ENCODE measurements at places on chromosomes 1 and 21.

DNA sequence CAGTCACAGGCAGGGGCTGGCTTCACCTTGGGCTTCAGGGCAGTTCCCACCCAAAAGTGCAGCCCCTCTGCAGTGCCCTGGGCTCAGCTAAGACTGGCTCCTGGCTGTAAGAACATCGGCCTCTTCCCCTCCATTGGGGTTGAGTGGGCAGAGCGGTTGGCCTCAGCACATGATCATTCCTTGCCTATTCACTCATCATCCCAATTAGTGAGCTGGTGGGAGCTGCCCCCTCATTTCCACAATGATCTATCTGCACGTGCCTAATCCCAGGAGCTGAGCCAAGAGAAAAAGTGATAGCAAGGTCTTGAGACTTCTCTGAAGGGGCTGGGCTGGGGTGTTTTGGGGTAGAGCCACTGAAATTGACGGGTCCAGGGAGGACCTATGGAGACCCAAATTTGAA, 133.6 kb downstream of the SYF2 start:
- DNase-seq = peak; percentile 36

GRCh38 chr1:172298911-172299310, 121.6 kb upstream of the C1orf105 start:
- DNase-seq = no peak

DNA sequence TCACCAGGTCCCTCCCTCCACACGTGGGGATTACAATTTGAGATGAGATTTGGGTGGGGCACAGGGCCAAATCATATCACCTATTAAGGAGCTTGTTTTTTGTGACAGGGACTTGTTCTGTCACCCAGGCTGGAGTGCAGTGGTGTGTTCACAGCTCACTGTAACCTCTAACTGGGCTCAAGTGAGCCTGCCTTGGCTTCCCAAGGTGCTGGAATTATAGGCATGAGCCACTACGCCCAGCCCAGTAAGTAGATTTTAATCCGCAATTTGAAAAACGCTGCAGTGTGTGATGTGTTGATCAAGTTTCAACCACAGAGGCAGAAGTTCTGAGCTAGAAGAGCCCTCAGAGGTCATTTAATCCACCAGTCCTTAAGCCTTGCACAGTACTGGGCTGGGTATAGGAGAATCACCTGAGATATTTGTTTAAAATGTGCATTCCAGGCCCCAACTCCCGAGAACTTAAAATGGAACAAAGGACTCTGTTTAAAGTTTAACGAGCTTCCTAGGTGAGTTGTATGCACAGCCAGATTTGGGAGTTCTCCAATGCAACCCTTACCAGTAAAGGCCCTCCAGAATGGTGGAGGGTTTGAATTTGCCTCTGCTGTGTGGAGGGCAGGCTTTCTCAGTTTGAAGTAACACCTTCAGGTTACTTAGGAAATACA, 13.4 kb downstream of the RPL11 start:
- DNase-seq = no peak

- no peak for DNase-seq
Observed at GRCh38 chr1:161157867-161158266, 1.4 kb upstream of the USP21 start.

- DNase-seq = peak; percentile 43
Observed at GRCh38 chr1:147723691-147724323, 36.6 kb downstream of the GJA5 start.

DNA sequence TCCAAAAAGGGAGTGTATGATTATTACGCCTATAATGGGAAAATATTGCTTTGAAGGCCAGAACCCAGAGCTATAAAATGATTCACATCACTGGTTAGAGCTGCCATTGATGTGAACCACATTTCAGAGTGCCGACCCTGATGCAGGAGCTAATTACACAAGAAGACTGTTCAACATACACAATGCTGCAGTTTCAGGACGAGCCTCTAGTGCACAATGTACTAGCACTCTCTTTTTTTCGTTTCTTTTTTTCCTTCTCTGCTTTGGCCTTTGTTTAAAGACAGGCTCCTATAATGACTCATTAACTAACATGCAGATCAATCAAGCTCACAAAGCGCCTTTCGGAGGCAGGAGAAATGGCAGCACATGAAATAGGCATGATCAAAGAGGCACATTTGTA, 66.0 kb upstream of the HMGB4 start:
- DNase-seq = no peak

DNA sequence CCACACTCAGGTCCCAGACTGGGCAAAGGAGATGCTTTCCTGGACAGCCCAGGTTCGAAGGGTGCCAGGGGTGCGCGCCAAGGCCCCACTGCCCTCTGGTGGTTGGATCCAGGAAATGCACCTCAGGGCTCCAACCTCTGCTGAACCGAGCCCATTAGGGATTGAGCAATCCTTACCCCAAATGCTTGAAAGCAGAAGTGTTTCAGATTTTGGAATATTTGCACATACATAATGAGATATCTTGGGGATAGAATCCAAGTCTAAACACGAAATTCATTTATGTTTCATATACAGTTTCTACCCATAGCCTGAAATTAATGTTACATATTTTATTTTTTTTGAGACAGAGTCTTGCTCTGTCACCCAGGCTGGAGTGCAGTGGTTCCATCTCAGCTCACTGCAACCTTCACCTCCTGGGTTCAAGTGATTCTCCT, 57.4 kb downstream of the SLC9A1 start:
- DNase-seq = peak; percentile 91

DNA sequence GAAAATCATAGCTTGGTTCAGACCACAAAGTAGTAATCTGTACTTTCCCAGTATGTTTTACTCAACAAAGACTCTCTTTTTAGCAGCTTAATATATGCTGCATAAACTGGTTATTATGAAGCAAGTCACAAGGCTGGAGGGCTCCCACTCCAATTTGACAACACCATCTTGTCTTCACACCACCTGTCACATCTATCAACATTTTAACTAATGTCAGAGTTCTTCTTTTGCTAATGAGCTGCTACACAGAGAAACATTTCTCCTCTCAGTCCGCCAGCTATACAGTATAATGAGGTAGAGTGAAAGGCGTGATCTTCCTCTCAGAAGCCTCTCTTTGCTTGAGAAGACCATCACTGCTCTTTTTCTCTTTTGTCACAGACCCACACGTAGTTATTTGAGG, 230.1 kb downstream of the BARHL2 start:
- no peak for DNase-seq

Measured in suppressor macrophage (primary cell).